ENCODE measurements at places on chromosomes 3 and 15.

- no peak for DNase-seq
Measured at GRCh38 chr3:149949181-149949580, 21.5 kb downstream of the PFN2 start.

DNA sequence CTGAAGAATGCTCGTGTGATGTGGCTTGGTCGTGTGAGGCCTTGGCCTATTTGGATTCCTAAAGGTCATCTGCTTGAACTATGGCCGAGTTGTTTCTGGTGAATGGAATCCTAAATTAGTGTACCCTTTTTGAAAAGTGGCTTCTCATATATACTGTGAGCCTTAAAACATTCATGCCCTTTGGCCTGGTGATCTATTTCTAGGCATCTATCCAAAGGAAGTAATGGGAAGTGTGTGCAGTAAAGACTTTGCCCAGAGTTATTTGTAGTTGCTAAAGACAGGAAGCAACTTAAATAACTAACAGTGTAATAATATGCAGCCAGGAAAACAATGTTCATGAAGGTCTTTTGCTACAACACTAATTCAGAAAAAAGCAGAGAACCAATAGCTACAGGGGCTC is 3.0 kb downstream of the DGKG start:
- no peak for DNase-seq

DNA sequence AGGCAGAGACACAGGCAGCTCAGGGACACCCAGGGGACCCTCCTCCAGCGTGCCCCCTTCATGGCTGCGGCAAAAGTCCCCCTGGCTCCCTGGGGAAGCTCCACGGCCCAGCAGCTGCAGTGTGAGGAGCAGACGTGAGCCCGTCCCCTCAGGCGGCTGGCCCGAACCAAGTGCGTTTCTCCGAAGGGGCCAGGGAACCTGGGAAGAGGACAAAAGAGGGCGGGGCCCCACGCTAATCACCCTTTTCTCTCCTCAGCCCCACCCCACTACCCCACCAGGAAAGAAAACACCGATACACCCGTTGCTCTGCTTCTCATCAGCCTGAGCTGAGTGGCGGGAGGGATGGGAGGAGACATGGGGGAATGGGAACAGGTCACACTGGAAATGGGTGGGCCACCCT is at the start of gene MUC4:
MUC4 (minus strand) TSS at position 174 of the 400 bp plus-strand sequence; CDS start at position 62, 112 bp downstream.
- no peak for DNase-seq

DNA sequence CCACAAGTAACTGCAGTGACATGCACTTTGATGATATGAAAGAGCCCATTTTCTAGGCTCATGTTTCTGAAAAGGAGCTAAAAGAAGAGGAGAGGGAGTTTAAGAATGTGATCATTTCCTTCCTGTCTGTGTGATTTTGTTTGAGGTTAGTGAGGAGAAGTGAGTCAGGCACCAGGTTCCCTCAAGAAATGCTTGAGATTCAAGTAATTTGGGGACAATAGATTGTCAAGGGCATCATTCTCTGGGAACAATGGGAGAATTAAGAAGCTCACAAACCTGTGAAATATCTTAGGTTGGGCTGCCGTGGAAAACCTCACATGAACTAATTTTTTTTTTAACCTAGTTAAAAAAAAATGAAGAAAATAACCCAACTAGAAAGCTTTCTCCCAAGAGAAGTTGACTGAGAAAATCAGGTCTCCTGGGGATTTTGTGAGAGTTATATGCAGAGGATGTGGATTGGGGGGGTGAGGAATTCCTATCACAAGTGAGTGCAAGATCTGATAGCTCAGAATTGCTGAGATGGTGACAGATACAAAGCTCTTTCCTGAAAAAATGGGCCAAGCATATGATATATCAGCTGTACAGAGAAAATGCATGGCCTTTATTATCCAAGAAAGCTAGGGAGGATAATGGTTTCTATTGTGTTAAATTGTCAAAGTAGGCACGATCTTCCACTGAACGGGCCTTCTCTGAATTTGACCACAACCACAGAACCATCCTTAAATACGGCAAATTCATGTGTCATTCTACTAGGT is 203.3 kb downstream of the FEZF2 start:
- no peak for DNase-seq

DNA sequence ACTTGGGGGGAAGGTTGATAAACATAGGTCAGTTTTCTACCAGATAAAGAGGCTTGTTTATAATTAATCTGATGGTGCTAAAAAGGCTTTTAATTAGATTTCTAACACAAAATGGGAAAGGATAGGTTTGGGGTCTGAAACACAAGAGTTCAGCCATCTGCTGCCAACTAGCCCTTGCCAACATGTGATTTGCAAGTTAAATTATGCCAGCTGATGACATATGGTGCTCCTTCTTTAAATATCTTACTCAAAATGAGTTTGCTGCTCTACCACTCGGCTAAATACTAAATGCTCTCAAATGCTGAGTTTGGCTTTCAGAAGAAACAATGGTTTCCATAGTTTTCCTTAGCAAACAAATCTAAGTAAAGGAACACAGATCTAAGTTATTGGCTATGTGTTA is 557.8 kb upstream of the CCDC54 start:
- DNase-seq = no peak

DNA sequence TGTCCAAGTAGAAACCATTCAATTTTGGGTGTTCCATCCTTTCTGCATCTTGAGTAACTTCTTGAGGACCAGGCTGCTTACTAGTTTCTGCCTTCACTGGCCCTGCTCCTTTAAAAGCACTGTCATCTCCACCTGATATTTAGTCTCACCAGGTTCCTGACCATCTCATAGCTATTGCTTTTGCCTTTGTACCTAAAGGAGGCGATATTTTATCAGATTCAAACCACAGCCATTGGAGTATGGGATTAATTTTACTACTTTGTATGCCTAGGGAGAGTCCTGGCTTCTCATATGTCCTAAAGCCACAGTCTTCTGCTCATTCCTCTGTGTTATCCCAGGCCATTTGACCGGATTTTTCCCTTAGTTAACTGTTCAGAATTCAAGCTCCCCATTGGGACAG is 51.8 kb upstream of the RFX7 start:
- DNase-seq = no peak

DNA sequence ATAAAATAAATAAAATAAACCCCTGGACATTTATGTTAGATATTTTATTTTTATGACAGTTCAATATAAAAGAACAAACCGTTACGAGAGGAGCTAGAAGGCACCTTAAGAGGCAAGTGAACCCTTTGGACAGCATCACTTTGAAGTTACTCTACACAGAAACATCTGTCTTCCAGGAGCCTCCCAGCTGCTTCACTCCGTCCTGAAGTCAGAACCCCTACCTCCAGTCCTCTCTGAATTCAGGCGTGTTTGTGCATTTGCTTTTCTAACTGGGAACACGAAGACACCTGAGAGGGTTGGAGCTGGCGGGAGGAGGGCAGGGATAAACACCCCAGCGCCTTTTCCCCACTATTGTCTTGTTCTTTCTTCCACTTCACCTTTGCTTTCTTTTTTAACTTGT is 46.2 kb downstream of the CMTM7 start:
- DNase-seq = no peak

- DNase-seq = no peak
Measured at GRCh38 chr15:76533995-76534394, 197.4 kb downstream of the ISL2 start.

DNA sequence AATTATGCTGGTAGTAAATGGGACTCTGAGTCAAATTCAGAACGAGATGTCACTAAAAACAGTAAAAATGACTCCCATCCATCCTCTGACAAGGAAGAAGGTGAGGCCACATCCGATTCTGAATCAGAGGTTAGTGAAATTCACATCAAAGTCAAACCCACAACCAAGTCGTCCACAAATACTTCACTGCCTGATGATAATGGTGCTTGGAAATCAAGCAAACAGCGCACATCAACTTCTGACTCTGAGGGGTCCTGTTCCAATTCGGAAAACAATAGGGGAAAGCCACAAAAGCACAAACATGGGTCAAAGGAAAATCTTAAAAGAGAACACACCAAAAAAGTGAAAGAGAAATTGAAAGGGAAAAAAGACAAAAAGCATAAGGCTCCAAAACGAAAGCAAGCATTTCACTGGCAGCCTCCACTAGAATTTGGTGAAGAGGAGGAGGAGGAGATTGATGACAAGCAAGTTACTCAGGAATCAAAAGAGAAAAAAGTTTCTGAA is 15.1 kb upstream of the ZBTB47 start:
- DNase-seq = no peak

DNA sequence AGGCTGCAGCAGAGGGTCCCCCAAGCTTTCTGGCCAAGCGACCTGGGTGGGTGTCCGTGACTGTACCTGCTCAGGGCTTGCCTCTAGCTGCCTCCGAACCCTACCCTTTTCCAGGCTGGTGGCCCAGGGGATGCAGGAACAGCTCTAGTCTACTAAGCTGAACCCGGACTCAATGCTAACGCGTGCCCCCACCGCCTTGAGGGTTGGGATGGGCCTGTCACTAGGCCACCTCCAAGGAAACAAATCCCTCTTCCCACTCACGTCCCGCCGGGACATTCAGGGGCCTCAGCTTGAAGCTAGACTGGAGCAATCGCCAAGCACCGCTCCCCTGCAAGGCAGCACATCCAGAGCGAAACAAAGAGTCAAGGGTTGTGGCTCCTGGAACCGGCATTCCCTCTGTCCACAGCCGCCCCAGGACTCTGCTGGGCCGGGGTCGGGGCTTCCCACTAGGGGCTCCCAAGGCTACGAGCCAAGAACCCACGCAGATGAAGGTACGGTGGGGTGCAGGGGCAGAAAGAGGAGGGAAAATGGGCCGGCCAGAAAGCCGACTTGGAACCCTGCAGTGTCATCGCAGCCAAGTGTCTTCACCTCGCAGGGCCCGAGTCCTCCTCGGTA is 2.9 kb downstream of the FBXL22 start:
- no peak for DNase-seq

GRCh38 chr15:74768771-74769342 is 13.0 kb upstream of the CSK start:
- DNase-seq = no peak

DNA sequence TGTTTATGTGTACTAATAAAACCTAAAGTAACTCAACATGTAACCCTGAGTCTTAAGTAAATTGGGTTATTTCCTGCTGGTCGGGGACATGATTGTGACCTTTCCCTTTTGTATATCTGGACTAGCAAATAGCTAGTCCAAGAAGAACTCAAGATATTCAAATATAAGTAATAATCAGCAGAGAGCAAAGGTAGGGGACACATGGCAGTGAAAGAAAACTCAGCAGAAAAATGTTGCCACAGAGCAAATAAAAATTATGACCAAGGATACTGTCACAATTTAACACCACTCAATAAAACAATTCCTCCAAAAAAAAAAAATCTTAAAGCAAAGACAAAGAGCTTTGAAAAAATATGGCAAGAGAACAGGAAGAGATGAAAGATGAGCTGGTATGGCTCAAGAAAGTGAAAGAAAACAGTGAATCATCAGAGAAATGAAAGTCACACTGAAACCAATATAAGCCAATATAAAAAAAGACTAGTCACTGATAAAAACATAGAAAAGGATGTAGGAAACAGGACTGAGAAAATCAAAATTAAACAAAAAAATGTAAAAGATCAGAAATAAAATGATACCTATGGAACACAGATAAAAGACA is 43.4 kb downstream of the HLTF start:
- no peak for DNase-seq

DNA sequence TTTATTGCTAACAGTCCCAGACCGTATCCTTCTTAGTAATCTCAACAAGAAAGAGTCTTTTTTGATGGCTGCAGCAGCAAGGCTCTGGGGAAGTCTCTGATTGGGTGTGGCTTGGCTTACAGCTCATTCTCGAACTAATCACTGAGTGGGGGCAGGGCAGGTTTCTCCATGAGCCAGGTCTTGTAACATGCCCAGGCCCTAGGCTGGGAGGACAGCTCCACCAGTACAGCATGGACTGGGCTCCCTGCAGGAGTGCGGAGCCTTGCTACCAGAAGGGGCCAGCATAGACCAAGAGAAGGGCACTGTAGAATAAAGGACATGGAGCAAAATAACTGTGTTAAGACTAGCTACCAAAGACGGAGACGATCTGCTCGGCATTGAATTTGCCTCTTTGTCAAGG is 7.2 kb downstream of the CD276 start:
- DNase-seq = peak; percentile 43

- no peak for DNase-seq
Measured at GRCh38 chr15:61654918-61655317, 405.3 kb downstream of the VPS13C start.

GRCh38 chr3:180755556-180755955 is 76.3 kb upstream of the CCDC39 start:
- no peak for DNase-seq

- DNase-seq = peak; percentile 59
Measured at GRCh38 chr15:32774022-32774421, 56.2 kb downstream of the GREM1 start.

DNA sequence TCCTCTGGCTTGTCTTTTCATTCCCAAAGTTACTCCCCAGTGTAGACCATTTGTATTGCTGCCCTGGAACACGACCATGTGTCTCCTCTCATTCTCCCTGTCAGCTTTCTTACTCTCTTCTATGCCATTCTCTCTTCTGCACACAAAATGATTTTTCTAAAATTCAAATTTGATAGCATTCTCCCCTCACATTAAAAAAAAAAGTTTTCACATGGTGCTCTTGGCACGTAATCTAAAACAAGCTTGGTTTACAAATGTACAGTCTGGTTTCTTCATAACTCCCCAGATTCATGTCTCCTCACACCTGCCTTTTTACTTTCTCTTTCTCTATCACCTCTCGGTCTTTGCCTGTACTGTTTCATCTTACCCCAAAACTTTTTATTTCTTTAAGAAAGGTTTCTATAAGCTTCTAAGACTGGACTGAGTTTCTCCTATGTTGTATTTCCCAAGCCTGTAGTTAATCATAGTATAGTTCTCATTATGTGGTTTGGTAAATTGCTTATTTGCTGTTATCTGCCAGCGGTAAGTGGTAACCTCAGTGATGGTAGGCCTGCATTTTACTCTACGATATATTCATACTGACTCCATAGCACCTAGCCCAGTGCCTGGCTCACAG is 31.2 kb downstream of the BCHE start:
- DNase-seq = no peak

GRCh38 chr15:101062063-101062462 is 142.9 kb downstream of the LRRK1 start:
- DNase-seq = no peak

GRCh38 chr3:49428752-49429080 is 408 bp downstream of the NICN1 start:
- no peak for DNase-seq

- no peak for DNase-seq
Measured at GRCh38 chr3:38364721-38365400, 18.3 kb downstream of the XYLB start.

DNA sequence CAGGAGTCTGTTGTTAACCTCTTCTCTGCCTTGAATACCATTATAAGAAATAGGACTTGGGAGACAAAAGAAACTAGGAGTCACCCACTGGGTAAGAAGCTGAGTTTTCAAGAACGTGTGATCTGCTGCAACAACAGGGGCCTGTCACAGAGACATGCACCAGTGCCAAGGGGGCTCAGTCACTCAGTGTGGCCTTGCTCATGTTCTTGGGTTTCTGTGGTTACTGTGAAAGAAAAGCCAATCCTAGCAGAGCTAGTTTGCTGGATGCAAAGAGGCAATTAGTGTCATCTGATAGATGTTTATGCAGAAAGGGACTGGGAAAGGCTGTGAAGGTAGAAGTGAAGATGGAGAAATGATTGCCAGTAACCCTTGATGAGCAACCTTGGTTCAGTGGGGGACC is 126.3 kb downstream of the IQCH start:
- no peak for DNase-seq
